Astrocyte of the hippocampus (primary cell): ENCODE measurements at places on chromosomes 2 and 18.

GRCh38 chr18:42977982-42978637 is 137.4 kb downstream of the RIT2 start:
- DNase-seq = no peak

GRCh38 chr2:197216361-197216979 is 94.1 kb downstream of the ANKRD44 start:
- DNase-seq = no peak

DNA sequence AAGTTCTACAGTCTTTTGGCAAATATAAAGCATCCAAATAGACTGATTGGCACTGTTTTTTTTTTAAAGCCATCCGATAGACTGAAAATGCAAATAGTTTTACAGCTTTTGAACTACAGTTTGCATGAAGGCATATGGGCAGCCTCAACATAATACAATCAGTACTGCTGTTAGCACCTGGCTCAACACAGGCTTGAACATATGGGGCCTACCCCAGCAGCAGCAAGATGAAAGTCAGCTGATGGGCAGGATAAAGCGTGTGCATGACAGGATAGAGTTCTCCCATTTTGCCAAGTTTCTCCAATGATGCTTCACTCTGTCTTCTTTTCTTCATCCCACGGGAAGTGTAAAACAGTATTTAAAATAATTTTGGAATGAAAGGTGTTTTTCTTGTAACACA is 1.3 kb upstream of the AKAIN1 start:
- DNase-seq = no peak

- DNase-seq = no peak
Observed at GRCh38 chr2:37992601-37993000, 67.5 kb downstream of the RMDN2 start.

DNA sequence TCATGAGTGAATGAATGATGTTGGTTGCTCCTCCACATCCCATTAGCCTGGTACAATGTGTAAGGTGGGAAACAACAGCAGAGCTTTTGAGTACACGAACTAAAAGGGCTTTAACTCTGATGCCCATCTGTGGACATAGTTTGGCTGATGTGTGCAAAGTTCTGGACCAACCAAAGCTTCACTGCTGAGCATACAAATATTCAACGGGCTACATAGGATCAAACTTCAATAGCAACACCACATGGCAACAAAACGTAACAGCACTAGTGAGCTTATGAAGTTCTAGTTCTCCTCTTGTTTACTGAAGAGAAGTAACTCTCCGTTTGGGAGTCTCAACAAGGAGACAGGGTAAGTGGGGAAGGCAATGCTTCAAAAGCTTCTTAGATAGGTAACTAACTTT is 20.4 kb downstream of the STAM2 start:
- no peak for DNase-seq

- DNase-seq = no peak
Observed at GRCh38 chr2:51734115-51734514, 702.2 kb upstream of the NRXN1 start.

GRCh38 chr2:74367789-74368188 is 12.3 kb downstream of the DCTN1 start:
- DNase-seq = no peak

DNA sequence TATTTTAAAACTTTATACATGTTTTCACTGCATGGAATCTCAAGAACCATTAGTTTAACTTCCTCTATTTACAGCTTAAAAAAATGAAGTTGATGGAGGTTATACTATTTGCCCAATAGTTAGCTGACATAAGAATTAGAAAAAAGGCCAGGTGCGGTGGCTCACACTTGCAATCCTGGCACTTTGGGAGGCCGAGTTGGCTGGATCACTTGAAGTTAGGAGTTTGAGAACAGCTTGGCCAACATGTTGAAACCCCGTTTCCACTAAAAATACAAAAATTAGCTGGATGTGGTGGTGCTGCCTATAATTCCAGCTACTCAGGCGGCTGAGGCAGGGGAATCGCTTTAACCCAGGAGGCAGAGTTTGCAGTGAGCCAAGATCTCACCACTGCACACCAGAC is 125.1 kb upstream of the CDH19 start:
- no peak for DNase-seq

DNA sequence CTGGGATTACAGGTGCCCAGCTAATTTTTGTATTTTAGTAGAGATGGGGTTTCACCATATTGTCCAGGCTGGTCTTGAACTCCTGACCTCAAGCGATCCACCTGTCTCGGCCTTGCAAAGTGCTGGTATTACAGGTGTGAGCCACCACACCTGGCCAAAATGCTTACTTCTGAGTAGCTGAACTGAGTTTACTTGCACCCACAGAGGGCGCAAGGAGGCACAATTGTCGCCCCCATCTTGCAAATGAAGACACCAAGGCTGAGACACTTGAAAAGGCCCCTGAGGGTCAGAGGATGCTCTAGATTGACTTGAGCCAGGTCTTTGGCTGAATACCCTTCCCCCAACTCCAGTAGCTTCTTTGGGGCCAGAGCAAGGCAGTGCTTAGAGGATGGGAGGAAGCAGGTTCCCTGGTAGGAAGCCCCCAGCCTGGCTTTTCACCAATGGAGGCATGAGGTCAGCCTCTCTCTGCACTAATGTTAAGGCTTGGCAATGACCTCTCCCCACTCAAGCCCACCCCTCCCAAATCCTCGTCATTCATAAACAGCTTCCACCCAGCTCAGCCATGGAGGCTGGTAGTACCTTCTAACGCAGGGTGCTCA is 14.5 kb upstream of the KIF1A start:
- no peak for DNase-seq

DNA sequence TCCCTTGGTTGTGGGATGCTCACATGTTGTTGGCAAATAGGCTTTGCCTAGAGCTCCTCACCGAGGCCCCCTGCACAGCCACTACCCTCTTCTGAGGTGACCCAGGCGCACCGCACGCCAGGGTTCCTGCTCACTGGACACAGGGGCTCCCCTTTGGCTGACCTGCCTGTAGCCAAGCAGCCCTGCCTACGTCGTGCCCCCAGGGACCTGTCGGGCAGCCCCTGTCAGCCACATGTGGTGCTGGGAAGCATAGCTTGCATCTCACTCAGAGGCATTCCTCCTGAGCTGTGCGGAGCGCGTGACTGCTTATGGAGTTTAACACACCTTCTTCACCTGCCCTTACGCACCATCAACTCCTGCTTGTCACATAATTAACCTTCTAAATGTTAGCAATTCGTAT is 116.3 kb downstream of the ZNF236 start:
- no peak for DNase-seq

DNA sequence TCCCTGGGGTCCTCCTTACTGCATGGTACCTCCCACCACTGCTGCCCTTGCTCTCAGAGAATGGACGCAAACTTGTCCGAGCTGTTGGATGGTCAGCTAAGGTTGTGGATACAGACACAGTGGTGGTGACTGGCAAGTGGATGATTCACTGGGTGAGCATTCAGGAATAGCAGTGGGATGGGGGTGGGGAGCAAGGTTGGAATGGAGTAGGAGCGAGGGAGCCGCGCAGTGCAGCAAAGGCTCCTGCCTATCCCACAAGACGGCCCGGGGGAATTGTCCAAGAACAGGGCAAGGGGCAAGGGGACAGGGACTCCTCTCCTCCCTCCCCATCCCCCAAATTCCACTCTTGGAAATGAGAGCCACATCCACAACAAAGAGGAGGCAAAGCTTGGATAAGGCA is 102.2 kb downstream of the PIEZO2 start:
- DNase-seq = peak; percentile 41

- peak; percentile 65 for DNase-seq
Observed at GRCh38 chr2:69073928-69074570, 61.1 kb downstream of the ANTXR1 start.

DNA sequence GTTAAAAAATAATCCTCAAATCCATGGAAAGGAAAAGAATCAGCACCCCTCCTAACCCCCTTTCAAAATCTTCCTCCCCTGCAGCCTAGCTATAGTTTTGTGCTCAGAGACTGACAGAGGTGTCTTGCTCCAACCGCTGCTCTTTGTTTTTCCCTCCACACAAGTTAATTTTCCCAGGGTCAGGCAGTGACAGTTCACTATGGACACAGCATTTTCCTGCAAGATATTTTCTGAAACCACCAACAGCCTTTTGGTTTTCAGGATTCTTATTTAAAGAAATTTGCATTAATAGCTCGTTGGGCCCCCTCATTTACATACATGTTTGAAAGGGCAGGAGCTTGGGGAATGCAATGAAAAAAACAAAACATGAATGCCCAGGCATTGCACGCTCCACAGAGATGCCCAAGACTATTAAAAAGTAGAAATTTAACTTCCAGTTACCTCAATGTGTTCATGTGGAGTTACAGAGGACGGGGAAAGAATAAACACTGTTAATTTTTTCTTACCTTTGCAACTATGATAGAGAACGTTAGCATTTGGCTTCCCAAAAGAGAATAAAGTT is 71.4 kb upstream of the CXCR4 start:
- DNase-seq = no peak

- DNase-seq = peak; percentile 61
Observed at GRCh38 chr2:160613466-160614153, 120.0 kb upstream of the RBMS1 start.

DNA sequence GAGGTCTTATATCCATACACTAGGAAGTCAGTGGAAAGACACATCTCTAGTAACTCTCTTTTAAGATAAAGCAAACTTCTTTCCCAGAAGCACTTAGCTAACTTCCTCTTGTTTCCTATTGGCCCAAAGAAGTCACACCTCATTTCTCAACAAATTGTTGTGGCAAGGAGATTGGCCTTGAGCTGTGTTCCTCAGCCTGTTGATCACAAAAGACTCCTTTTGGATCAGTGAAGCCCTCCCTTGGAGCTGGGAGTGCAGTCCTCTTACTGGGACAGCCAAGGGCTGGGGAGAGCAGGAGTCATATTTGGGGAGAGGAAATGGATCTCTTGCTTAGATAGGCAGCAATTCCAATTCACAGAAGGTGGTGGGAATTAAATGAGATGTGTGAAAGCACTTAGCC is 51.2 kb upstream of the DAPL1 start:
- no peak for DNase-seq

- no peak for DNase-seq
Observed at GRCh38 chr18:78407466-78407844, 572.2 kb upstream of the SALL3 start.

DNA sequence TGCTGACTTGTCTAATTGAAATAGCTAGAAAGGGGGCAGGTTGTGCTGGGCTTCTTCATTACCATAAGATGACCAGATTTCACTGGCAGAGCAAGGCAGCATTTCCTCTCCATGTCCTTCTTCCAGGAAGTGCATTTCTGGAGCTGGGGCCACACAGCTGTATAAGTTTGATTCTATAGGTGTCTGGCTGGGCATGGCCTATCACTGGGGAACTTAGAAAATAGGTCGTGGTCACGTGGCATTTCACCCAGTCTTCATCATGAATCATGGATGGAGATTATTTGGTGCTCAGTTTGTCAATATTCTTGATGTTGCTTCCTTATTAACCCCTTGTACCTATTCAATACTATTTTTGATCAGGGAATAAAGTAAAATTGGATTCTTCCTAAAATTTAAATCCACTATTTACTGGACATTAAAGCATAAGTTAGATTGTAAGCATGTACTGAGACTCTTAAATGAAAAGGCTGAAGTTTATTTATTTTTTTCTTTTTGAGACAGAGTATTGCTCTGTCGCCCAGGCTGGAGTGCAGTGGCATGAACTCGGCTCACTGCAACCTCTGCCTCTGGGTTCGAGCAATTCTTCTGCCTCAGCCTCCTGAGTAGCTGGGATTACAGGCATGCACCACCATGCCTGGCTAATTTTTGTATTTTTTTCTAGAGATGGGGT is 49.5 kb upstream of the TMEM87B start:
- DNase-seq = no peak

GRCh38 chr2:218263817-218264641 is 3.2 kb downstream of the GPBAR1 start:
- DNase-seq = no peak

GRCh38 chr18:905307-905947 is 756 bp downstream of the ADCYAP1 start:
- peak; percentile 7 for DNase-seq

GRCh38 chr18:8722946-8723820 is 17.8 kb downstream of the MTCL1 start:
- no peak for DNase-seq

DNA sequence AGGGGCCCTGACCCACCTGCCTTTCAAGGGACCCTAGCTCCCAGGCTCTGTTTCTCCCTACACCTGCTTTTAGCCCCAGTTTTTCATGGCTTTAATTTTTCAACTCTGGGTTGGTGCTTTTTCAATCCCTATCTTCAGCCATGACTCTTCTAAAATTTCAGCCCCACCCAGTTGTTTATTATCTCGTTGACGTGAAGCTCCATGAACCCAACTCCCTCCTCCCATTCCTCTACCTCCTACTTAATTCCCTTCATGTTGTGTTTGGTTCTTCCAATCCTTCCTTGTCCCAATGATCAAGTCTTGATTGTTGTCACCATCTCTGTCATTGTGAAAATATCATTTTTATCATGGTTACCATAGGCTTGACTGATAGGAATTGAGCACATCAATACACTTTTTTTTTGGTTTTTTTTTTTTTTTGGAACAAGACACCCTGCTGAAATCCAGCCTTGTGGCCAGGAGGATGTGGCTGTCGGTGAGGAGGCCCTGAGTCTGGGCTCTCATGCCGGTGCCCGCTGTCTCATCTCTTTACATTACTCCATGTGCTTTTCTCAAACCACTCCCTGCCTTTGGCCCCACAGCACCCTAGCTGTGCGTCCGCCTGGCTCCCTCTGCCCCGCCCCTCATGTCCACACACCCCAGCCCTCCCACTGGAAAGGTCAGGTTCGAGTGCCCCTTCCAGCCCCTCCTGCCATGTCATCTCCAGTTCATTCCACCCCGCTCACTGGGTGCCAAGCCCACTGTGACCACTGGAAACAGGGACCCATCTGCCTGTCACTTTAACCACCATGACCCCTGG is 39.3 kb downstream of the NAPG start:
- DNase-seq = no peak

- DNase-seq = peak; percentile 77
Observed at GRCh38 chr2:172639823-172640222, 83.9 kb downstream of the PDK1 start.

DNA sequence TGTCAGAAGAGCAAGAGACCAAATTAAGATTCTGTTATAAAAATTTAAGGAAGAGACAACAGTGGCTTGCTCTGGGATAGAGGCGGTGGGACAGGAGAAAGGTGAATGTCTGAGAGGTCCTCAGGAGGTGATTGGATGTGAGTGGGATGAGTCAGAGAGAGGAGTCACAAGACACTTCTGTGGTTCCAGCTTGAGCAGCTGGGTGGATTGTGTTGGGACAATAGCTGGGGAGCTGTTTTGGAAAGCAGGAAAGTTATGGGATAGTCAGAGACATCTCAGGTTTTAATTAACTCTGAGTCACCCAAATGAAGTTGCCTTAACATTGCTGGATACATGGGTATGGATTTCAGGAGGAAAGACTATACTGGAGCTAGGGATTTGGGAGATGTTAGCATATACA is 218.0 kb upstream of the TRIB2 start:
- peak; percentile 20 for DNase-seq

- DNase-seq = no peak
Observed at GRCh38 chr2:207747653-207748560, 21.8 kb downstream of the FZD5 start.
